Cortex of kidney (tissue), 1 donor: ENCODE measurements at places on chromosomes 2 and 18.

GRCh38 chr2:228197504-228197903, 16.0 kb upstream of the SPHKAP start:
- no peak for DNase-seq

- no peak for DNase-seq
Measured at GRCh38 chr2:190431907-190432306, 23.8 kb downstream of the MFSD6 start.

- no peak for DNase-seq
Measured at GRCh38 chr2:149972066-149972465, 384.5 kb upstream of the MMADHC start.

DNA sequence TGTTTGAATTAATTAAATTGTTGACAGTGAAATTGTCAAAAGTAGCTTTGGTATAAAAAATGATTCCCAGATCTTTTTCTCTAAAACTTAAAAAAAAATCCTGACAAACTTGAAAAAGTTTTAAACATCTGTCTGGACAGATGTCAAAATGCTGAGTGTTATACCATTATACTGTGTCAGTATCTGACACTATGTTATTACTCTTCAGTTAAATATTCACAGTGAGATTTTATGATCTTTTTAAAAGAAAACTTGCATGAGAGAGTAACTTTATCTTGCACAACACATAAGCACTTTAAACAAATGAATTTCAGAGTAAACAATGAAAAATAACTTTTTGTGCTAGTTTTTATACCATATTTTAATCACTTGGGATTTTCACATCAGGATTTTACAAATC, 167.4 kb downstream of the MEIS1 start:
- no peak for DNase-seq

GRCh38 chr2:11998626-11999378, 252.4 kb downstream of the LPIN1 start:
- no peak for DNase-seq

- no peak for DNase-seq
Measured at GRCh38 chr2:16119741-16120140, 179.4 kb downstream of the MYCN start.

- DNase-seq = no peak
Measured at GRCh38 chr2:46032161-46032813, 264.9 kb upstream of the EPAS1 start.

GRCh38 chr2:7165736-7166135, 248.5 kb downstream of the RNF144A start:
- no peak for DNase-seq

- DNase-seq = no peak
Measured at GRCh38 chr2:69902213-69902922, 8.6 kb downstream of the SNRNP27 start.

- DNase-seq = no peak
Measured at GRCh38 chr2:138622613-138623012, 121.0 kb downstream of the SPOPL start.

- DNase-seq = no peak
Measured at GRCh38 chr18:57906852-57907251, 103.7 kb upstream of the ATP8B1 start.

DNA sequence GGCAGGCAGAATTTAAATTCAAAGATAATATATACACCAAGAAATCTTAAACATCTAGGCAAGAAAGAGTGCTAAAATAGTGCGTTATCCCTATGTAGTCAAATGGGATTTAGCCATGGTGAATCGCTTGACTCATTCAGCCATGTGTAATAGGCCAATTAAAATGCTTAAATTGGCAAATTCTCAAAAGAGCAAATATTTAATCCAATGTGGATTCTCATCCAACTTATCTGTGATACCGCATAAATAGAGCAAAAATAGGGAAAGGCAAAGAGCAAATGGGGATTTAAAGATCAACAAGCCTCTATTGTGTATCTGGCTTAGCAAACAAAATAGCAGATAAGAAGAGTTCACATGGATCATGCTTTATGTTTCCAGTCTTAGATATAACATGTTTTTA, 123.2 kb upstream of the RPRM start:
- DNase-seq = no peak

- no peak for DNase-seq
Measured at GRCh38 chr2:10768063-10768507, 44.5 kb downstream of the PDIA6 start.

- no peak for DNase-seq
Measured at GRCh38 chr2:1744151-1744445, 217 bp downstream of the PXDN start.

- no peak for DNase-seq
Measured at GRCh38 chr18:55233857-55234256, 274.6 kb upstream of the CCDC68 start.

- no peak for DNase-seq
Measured at GRCh38 chr18:10514601-10515000, 11.2 kb upstream of the NAPG start.

DNA sequence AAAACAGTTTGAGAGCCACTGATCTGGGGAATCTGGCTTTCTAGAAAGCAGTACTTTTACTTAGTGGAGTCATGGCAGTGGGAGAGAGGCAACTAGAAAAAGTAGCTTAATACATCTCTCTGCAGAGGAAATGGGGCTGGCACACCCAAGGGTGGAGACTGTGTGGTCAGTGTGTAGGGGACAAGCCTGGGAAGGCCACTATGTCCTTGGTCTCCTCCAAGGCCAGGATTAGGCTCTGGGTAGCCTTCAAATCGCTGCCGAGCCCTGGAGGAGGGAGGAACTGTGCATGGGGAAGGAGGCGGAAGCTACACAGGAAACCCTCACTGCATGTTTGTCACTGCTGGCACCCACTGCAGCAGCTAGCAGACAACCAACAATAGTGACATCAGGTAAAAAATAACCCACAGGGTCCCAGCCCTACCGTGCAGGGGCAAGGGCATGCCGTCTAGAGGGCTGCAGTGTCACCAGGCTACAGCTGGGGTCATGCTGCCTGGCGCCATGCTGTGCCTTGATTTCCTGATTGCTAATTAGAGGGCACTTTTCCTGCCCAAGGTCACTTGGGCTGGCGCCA, 34.8 kb downstream of the LBH start:
- DNase-seq = no peak

GRCh38 chr18:8771930-8772329, 66.6 kb downstream of the MTCL1 start:
- no peak for DNase-seq

DNA sequence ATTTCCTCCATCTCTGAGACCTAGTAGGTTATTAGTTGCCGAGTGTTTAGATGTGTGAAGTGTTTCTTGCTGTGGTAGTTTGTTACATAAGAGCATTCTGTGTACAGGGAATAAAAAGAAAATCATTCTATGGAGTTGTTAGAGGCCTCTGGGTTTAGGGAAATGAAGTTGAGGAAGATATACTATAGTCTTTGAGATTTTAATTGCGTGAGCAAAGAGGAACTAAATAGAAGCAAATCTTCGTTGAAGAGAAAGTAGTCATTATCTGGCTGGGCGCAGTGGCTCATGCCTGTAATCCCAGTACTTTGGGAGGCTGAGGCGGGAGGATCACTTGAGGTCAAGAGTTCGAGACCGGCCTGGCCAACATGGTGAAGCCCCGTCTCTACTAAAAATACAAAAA, 19.0 kb downstream of the USP39 start:
- DNase-seq = no peak

- no peak for DNase-seq
Measured at GRCh38 chr2:174994381-174994780, 10.8 kb downstream of the CHN1 start.

GRCh38 chr2:233922471-233922870, 5.3 kb downstream of the TRPM8 start:
- DNase-seq = no peak

GRCh38 chr2:12316476-12316875, 400.3 kb upstream of the TRIB2 start:
- DNase-seq = no peak

- no peak for DNase-seq
Measured at GRCh38 chr18:8990276-8991031, 112.0 kb upstream of the NDUFV2 start.

GRCh38 chr2:2849464-2850217, 518.6 kb upstream of the MYT1L start:
- no peak for DNase-seq

DNA sequence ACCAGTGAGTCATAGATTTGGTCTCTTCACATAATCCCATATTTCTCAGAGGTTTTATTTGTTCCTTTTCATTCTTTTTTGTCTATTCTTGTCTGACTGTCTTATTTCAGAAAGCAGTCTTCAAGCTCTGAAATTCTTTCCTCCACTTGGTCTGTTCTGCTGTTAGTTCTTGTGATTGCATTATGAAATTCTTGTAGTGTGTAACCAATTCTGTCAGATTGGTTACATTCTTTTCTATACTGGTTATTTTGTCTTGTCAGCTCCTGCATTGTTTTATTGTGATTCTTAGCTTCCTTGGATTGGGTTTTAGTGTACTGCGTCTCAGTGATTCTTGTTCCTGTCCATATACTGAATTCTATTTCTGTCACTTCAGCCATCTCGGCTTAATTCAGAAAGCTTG, 18.6 kb downstream of the EHBP1 start:
- no peak for DNase-seq

DNA sequence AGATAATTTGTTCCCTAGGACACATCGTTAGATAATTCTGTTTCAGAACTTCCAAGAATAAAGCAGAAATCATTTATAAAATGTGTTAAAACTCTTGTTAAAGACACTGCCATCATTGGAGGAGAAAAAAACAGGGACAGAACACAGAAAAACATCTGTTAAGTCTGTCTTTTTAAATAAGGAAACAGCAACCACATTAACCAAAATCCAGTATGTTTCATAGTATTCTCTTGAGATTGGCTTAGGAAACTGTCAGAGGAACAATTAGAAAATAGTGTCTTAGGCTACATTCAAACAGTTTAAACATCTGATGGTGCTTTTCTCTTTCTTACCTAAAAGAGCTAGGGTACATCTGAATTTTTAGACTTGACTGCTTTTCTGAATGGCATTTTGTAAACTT, 81.6 kb downstream of the PMS1 start:
- no peak for DNase-seq

- DNase-seq = no peak
Measured at GRCh38 chr2:155151945-155152344, 453.4 kb downstream of the KCNJ3 start.

- no peak for DNase-seq
Measured at GRCh38 chr2:109721626-109722025, 72.5 kb upstream of the RGPD5 start.

GRCh38 chr2:7835693-7836680, 845.9 kb upstream of the ID2 start:
- no peak for DNase-seq

DNA sequence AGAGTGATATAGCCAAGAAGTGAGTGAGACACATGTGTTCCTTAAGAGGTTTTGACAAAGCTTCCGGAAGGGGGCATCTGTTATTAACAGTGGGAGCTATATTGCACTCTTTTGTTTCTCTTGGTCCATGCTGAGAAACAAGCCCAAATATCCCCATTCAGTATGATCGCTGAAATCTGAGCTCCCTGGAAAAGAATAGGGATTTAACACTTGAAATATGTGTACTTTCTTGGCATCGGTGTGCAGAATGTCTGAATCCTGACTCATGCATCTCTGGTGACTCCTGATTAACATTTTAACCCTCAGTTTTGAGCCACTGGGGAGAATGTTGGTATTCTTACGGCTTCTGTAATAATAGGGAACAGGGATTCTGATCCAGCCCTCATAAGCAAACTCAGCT, 448.1 kb downstream of the TSN start:
- no peak for DNase-seq

DNA sequence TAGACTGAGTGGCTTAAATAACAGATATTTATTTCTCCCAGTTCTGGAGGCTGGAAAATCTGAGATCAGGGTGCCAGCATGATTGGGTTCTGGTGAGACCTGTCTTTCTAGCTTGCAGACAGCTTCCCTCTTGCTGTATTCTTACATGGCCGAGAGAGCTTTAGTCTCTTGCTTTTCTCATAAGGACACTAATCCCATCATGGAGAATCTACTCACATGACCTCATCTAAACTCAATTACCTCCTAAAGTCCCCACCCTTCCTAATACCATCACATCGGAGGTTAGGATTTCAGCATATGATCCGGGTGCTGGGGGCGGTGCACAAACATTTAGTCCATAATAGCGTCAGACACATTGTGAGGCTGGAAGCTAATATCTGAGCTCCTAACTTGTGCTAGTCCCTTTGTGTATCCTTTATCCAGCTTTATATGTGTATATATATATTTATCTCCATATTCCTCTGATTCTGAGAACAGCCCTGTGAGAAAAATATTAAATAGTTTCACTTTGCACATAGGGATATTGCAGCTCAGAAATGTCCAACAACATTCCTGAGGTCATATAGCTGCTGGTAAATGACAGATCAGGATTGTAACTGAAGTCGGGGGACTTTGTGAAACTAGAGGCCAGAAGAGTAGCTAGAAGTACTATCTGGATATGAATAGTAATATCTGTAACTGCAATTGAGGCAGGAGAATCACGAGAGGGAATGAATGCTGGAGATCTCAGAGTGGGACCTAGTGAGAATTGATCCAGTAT, 28.9 kb downstream of the MARCHF4 start:
- no peak for DNase-seq

DNA sequence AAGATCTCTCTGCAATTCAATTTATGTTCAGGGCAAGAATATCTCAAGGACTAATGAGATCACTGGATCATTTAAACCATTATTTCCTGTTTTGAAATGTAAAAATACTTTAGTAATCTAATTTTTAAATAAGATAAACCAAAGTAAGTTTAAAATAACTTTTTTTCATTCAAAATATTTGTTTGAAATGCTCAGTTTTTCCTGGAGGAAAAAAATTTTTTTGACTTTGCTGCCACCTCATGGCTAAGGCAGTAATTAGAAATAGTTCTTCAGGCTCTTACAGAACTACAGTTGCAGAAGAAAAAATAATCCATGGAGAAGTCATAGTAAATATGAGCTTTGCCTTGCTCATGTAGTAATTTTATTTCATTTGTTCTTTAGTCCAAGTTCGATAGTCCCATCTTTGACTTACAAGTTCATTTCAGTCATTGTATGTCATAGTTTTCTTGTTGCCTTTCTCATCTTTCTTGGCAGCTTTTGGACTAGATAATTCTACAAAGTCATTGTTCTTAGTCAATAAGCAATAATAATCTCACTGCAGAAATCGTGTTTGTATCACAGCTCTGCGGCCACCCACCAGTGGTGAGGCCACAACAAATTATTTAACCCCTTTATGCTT, 127.4 kb downstream of the DPP4 start:
- no peak for DNase-seq

DNA sequence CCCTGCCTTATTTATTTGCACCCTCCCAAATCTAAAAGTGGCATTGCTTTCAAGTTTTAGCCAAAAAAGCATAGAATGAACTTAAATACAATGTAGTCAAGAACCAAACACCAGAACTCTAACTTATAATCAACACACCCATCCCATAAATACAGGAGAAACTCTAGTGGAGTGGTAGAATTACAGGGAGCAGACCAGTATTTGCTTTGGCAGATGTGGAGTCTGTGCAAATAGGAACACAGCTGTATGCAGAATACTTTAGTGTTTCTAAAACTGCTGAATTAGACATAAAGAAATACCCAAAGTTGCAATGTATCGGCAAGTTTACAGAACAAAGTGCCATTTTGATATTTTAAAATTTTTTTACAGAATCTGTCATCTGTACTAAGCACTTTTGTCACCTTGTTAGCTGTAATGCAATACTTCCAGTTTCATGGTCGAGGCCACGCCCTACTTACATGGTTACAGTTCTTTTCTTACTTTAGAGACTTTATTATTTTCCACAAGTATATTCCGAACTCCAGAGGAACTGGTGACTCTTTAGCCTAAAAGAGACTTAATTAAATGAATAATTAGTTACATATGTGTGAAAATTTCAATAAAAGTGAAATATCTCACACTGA, 23.7 kb upstream of the COL5A2 start:
- DNase-seq = no peak

- DNase-seq = no peak
Measured at GRCh38 chr18:32542221-32542798, 71.6 kb upstream of the GAREM1 start.

- DNase-seq = no peak
Measured at GRCh38 chr2:71897137-71897480, 250.6 kb downstream of the CYP26B1 start.
